ENCODE measurements at places on chromosomes 13 and 19. TPM values are rescaled to one million over a fixed set of nuclear protein-coding genes. Genes with fewer than 3 reads are reported as not detected.

The CLPTM1 gene
- total RNA-seq: 88.1 TPM

The C5AR1 gene
- total RNA-seq: not detected

The GARIN5A gene
- 0.52 TPM for total RNA-seq

The ZNF578 gene
- 2.2 TPM for total RNA-seq

The CRTC1 gene
- total RNA-seq: 2.1 TPM

The PARP4 gene
- 25.5 TPM for total RNA-seq

The GSX1 gene
- not detected for total RNA-seq

The URAD gene
- total RNA-seq: not detected

The WDR62 gene
- total RNA-seq: 1.0 TPM

The ZNF28 gene
- 6.5 TPM for total RNA-seq

The ZNF225 gene
- total RNA-seq: 1.6 TPM

The HCST gene
- not detected for total RNA-seq

The FCAR gene
- not detected for total RNA-seq

The SYCN gene
- total RNA-seq: not detected

The ZNF497 gene
- 0.52 TPM for total RNA-seq

The OR10H4 gene
- not detected for total RNA-seq

The TUBB4A gene
- total RNA-seq: not detected

The SPRY2 gene
- total RNA-seq: 19.0 TPM

The KLF5 gene
- total RNA-seq: 5.8 TPM

The DKKL1 gene
- total RNA-seq: 2.1 TPM

The GAPDHS gene
- total RNA-seq: not detected

The COX6B2 gene
- not detected for total RNA-seq

The POMP gene
- total RNA-seq: 160 TPM

The RDH13 gene
- total RNA-seq: 9.2 TPM

The TGFBR3L gene
- total RNA-seq: 6.3 TPM

The CYP2F1 gene
- not detected for total RNA-seq

The ZNF284 gene
- 7.8 TPM for total RNA-seq

The CABP5 gene
- not detected for total RNA-seq

The HRC gene
- total RNA-seq: not detected

The ODAD3 gene
- total RNA-seq: not detected

The CCL25 gene
- not detected for total RNA-seq

The USHBP1 gene
- total RNA-seq: not detected

The PSG1 gene
- total RNA-seq: not detected

The ZNF790 gene
- total RNA-seq: 1.8 TPM

The ZNF787 gene
- total RNA-seq: 9.6 TPM

The SCGB2B2 gene
- not detected for total RNA-seq

The ZNF256 gene
- total RNA-seq: 4.1 TPM

The FGF9 gene
- not detected for total RNA-seq

The ARRDC5 gene
- total RNA-seq: not detected

Measured in epithelial cell of alveolus of lung (primary cell).